EH (cell line): ENCODE measurements at places on chromosomes 13 and 19.
A peak's percentile ranks its signal among the peaks of the same experiment; 100 is the strongest.

DNA sequence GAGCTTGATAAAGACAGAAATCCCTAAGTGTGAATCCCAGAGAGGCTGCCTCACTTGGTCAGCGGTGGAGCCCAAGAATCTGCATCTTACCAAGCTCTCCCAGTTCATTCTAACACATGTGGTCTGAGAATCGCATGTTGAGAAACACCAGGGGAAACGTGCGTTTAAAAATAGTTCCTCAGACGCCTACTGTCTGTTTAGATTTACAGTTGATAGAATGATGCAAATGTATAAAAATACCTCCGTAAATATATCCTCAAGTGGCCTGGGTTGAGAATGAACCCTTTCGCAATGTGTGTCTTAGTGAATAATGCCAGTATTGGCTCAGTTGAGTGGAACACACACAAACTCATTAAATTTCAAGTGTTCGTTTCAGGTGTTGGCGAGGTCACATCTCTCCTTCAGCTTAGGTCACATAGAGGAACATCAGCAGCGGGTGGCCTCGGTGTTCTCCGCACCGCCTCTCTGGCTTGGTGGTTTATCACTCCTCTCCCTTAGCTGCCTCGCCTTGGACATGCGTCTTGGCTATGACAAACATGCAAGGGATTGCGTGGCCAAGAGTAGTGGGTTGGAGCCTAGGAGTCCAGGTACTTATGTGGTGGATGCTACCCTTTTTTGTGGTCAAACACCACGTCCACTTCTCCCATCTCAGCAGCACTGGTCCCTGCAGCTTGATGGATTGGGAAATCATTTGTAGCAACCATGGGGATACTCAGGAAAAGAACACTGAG lies 117.6 kb upstream of the SPATA13 start:
- peak; percentile 31 for DNase-seq

DNA sequence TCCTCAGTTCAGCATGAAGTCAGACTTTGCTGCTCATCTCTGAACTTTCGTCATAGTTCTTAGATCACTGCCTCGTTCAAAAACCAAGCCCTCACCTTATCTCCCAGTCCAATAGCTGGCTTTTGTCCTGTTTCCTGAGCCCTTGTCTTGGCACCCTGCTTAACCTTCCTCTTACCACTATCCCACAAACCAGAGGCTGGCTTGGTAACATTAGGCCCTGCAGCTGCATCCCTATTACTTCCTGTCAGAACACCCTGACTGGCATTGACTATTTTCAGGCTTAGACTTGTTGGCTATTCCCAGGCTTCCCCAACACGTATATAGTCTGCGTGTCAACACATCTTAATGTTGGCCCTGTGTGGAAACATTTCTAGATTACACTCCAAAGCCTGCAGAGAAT lies 172.4 kb downstream of the VWA8 start:
- no peak for DNase-seq

GRCh38 chr13:39941911-39942551 lies 286.6 kb downstream of the COG6 start:
- DNase-seq: no peak

DNA sequence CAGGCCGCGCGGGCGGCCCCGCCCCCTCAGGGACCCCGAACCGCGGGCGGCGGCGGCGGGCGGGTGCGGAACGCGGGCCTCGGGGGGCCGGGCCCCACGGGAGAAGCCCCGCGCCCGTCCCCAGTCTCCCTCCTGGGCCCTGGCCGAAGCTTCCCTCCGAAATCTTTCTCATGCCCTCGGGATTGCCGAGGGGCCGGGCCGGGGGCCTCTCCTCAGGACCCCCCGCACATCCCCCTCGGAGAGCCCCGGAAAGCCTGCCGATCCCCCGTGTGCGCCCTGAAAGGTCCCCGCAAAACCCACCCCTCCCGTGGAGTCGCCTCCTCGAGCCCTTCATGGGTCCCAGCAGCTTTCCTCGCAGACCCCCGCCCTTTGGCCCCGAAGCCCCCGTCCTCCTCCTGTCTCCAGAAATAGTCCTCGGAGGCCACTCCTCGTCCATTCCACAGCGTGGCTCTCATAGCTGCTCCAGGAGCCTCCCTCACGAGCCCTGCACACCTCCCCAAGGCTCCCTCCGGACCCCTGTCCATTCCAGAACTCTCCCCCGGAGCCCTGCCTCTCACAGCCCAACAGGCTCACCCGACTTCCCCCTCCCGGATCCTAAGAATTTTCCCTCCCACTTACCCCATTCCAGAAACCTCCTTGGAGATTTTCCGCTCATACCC lies 555 bp downstream of the SAMD4B start:
- DNase-seq: peak; percentile 39

DNA sequence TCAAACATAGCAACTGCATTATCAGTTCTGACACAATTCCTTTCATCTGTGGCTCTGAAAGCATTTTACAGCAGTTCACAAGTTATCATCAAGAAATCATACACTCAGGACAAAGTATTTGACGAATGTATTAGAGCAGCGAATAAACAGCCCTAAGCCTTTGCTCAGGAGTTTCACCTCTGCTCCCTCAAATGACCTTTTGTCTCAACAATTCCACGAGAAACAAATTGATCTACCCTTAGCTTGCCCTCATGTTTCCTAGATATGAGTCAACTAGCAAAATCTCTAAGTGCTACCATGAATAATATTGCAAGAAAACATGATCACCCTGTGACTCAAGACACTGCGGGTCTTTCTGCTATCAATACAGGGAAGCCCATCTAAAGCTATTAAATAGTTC lies 396.1 kb downstream of the EFNB2 start:
- no peak for DNase-seq
